Chondrocyte (in vitro differentiated cells): ENCODE measurements at places on chromosomes 2 and 18. TPM values are rescaled to one million over a fixed set of nuclear protein-coding genes. Genes with fewer than 3 reads are reported as not detected.

FSIP2 gene
- 1.7 to 6.6 TPM (median 4.5 TPM) in 3 replicates for total RNA-seq

TNFAIP6 gene
- total RNA-seq = 4.1 to 7.4 TPM (median 4.2 TPM) in 3 replicates

C2orf66 gene
- total RNA-seq = 0.89 TPM in 1 of 3 replicates, not detected in the others

RUFY4 gene
- not detected in 3 replicates for total RNA-seq

YWHAQ gene
- 247 to 287 TPM (median 251 TPM) in 3 replicates for total RNA-seq

UGT1A1 gene
- total RNA-seq = not detected in 3 replicates

CPO gene
- 0.34 TPM in 1 of 3 replicates, not detected in the others for total RNA-seq

HOXD3 gene
- not detected in 3 replicates for total RNA-seq

MOGAT1 gene
- total RNA-seq = not detected in 3 replicates

TPGS2 gene
- 75.5 to 111 TPM (median 107 TPM) in 3 replicates for total RNA-seq

ZBTB7C gene
- 1.00 to 4.4 TPM (median 1.4 TPM) in 3 replicates for total RNA-seq

TMEM163 gene
- total RNA-seq = 0.07 TPM in 1 of 3 replicates, not detected in the others

SDC1 gene
- 11.4 to 13.2 TPM (median 12.6 TPM) in 3 replicates for total RNA-seq

TGFA gene
- total RNA-seq = 0.21 to 0.25 TPM in 2 of 3 replicates, not detected in the other

RIT2 gene
- not detected in 3 replicates for total RNA-seq

ALLC gene
- not detected in 3 replicates for total RNA-seq

REG1B gene
- not detected in 3 replicates for total RNA-seq

MTLN gene
- 12.5 to 25.6 TPM (median 17.3 TPM) in 3 replicates for total RNA-seq

DNER gene
- not detected in 3 replicates for total RNA-seq
